ENCODE measurements at places on chromosomes 1 and 21. TPM values are rescaled to one million over a fixed set of nuclear protein-coding genes. Genes with fewer than 3 reads are reported as not detected.

KCNT2 gene
- 7.3 TPM for total RNA-seq

CD1E gene
- total RNA-seq = not detected

TTC34 gene
- 0.43 TPM for total RNA-seq

THEM4 gene
- 9.1 TPM for total RNA-seq

CFHR5 gene
- total RNA-seq = not detected

TARBP1 gene
- 20.3 TPM for total RNA-seq

Measured in fibroblast of villous mesenchyme (primary cell).